Esophagus mucosa (tissue), 1 donor: ENCODE measurements at places on chromosomes 7 and 10.

- ATAC-seq: no peak
These were observed 4.7 kb upstream of the GAD2 start for GRCh38 chr10:26211781-26212444.

- ATAC-seq: no peak
These were observed 608 bp downstream of the AKR1B10 start for GRCh38 chr7:134527979-134528371.

GRCh38 chr7:144796919-144797318, 38.9 kb downstream of the TPK1 start:
- no peak for ATAC-seq

DNA sequence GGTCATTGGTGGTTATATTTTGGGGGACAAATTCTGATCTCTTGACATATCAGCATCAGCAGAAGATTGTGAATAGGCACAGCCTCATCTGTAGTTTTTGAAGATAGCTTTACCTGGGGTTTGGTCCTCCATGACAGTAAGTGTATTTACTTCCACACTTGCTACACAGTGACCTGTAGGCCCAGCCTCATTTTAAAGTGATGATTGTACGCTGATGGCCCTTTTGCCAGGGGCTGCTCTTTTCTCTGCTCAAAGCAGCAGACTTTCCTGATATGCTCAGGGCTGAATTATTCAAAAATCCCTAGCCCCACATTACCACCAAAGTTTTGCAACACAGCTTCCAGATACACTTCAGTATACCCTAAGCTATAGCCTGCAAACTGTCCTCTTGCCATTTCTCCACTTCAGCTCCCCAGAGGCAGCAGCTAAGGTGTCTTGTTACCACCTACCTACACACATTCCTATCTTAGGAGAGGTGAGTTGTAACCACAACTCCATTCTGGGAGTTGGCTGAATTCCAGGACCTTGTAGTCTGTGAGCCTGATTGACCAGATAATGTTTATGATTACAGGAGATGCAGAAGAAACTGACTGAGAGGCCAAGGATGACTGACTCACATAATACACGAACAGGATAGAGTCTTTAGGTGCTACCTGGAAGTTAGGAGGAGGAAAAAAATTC, 6.0 kb downstream of the ASB4 start:
- peak; percentile 20 for ATAC-seq

- ATAC-seq: no peak
These were observed 60.6 kb downstream of the VSTM4 start for GRCh38 chr10:49054753-49055152.

DNA sequence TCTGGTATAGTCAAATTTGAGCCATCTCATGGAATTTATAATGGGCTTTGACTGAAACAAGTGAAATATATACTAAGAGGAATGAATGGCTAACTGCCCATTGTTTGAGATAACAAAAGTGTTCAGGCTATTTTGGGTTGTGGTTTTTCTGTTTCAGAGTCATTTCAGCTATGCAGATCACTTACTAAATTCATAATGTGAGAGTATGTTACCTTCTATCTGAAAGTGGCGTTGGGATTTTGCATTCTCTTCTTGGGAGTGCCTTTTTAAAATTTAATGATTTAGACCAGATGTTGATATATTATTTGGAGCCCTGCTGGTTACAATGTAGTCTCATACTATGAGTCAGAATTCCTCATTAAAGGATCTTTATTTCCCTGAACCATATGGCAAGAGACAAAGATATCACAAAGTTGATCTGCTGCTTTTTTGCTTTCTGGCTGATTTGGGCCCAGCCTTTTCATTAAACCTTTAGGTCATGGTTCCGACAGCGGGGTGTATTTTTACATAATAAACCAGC, 10.4 kb downstream of the VCL start:
- no peak for ATAC-seq

DNA sequence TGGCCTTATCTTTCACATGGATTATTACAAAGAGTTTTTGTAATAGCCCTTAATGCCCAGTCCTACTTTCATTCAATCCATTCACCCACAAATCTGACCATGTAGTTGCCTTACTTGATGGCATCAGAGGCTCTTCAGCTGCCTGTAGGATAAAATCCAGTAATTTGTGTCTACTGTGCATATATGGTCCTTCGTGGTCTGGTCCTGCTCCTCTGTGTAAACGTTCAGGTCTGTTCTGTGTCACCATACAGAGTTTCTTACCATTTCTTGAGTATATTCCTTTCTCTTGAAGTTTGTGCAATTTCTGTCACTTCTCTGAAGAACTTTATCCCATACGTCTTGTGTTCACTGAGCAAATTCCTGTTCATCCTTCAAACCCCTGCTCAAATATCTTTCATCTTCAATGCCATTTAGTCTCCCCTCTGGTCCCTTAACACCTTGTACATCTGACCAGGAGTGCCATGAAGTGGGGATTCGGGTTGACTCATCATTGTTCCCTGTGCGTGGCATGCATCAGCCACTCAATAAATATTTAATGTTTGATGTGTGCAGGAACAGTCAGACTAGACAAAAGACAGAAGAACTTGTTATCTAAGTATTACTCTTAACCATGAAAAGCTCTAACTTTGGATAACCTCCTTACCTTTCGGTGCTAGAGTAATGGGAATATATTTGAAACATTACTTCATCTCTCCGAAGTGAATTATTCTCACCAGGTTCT, 98.6 kb upstream of the RPA3 start:
- no peak for ATAC-seq

GRCh38 chr10:110399106-110399964, 94.6 kb upstream of the SMNDC1 start:
- ATAC-seq: peak; percentile 75

DNA sequence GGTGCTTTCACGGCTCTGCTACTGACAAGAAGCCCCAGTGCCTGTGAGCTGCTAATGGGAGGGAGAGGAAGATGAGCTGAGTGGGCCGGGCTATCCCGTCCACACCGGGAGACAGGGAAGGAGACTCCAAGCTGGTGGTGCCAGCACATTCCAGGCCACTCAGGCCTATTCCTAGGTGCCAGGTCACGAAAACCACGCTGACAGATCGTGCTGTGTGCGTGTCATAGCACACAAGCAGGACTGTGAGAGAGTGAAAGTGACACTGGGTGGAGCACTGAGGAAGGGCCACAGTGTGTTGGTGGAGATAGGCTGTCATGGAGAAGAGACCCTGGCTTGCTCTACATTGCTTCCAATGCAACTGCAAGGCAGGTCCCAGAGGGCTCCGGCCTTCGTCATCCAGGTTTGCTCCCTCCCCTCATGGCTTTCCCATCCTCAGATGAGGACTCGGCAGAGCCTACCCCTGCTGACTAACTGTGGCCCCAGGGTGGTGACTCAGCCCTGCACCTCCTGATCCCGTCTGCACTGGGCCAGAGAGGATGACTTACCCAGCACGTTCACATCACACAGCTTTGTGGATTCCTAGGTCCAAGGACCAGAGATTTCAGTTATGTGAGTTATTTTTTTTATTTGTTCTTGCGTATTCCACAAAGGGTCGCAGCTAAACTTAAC, 167.3 kb downstream of the EGFR start:
- peak; percentile 98 for ATAC-seq
